Spinal cord (tissue), 10 donors: ENCODE measurements at places on chromosomes 5 and 9. TPM values are rescaled to one million over a fixed set of nuclear protein-coding genes. Genes with fewer than 3 reads are reported as not detected.

DNA sequence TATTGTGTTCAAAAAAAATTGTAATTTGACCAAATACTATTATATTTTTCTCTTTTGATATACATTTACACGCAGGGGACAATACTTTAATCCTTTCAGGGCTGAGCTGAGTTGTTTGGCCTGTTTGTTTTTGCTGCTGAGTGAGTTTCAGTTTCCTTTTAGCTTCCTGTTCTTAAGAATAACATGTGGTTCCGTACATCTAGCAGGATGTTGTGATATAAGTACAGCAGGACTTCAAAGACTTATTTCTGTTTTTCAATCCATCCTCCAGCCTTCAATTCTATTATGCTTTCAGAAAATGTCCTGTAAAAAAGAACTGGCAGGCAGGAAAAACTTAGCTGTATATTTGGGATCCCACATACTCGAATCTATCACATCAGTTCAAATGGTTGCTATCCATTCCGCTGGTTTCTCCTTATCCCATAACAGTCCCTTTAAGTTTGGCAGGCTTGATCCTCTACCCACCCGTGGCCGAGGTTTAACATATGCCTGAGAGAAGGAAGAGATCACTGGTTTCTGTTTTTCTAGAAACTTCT, 1037.3 kb upstream of the ACO1 start:
- peak overlapping the region; percentile 47 for H3K27ac ChIP-seq
- H3K27me3 ChIP-seq = no peaks in the 10 kb centered on the region
- DNase-seq = no peak
- H3K36me3 ChIP-seq = no peaks in the 10 kb centered on the region

GRCh38 chr5:61603211-61603908, 271.3 kb downstream of the ZSWIM6 start:
- H3K4me3 ChIP-seq = no peak overlapping the region
- no peak overlapping the region for H3K27ac ChIP-seq
- DNase-seq = peak; percentile 83
- peaks cover 26% of the 10 kb centered on the region for H3K4me1 ChIP-seq
- no peaks in the 10 kb centered on the region for H3K36me3 ChIP-seq
- no peaks in the 10 kb centered on the region for H3K27me3 ChIP-seq

GRCh38 chr9:129012343-129012742, 15.8 kb downstream of the SH3GLB2 start:
- no peak overlapping the region for H3K27ac ChIP-seq
- H3K36me3 ChIP-seq = peaks cover 90% of the 10 kb centered on the region
- no peak for DNase-seq
- no peak overlapping the region for H3K4me3 ChIP-seq
- peaks cover under 1% of the 10 kb centered on the region for H3K4me1 ChIP-seq

DNA sequence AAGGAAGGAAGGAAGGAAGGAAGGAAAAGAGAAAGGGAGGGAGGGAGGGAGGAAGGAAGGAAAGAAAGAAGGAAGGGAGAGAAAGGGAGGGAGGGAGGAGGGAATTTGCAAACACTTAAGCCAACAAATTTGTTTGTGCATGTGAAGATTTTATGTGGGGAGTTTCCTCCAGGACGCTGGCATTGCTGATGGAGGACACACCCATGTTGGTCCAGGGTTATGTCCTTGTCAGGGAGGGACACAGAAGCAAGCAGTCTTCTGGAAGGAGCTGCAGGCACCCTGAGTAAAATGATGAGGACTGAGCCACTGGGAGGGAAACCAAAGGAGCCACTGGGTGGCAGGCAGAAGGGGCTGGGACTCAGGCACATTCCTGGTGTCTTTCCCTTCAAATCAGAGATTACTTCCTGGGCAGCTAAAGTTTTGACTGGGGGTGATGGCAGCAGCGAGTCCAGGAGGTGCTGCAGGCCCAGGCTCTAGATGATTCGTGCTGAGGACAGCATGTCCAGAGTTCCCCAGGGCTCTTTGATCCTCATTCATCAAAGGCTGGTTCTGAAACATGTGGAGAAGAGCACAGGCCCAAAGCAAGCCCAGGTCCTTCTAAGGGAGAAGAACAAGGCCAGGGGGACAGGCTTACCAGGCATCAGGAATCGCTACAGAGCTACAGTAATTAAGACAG, 109.2 kb downstream of the PAX5 start:
- no peaks in the 10 kb centered on the region for H3K4me1 ChIP-seq
- DNase-seq = no peak
- no peaks in the 10 kb centered on the region for H3K36me3 ChIP-seq
- no peak overlapping the region for H3K4me3 ChIP-seq

- no peaks in the 10 kb centered on the region for H3K27me3 ChIP-seq
- H3K4me3 ChIP-seq = no peak overlapping the region
- no peak for DNase-seq
- no peak overlapping the region for H3K27ac ChIP-seq
Measured at GRCh38 chr9:105850852-105851500, 156.6 kb downstream of the TMEM38B start.

- H3K4me1 ChIP-seq = no peaks in the 10 kb centered on the region
- no peaks in the 10 kb centered on the region for H3K27me3 ChIP-seq
- H3K36me3 ChIP-seq = peaks cover 2% of the 10 kb centered on the region
- no peak for DNase-seq
- H3K4me3 ChIP-seq = no peak overlapping the region
- H3K27ac ChIP-seq = no peak overlapping the region
Measured at GRCh38 chr9:14746626-14747025, 24.1 kb upstream of the CER1 start.

DNA sequence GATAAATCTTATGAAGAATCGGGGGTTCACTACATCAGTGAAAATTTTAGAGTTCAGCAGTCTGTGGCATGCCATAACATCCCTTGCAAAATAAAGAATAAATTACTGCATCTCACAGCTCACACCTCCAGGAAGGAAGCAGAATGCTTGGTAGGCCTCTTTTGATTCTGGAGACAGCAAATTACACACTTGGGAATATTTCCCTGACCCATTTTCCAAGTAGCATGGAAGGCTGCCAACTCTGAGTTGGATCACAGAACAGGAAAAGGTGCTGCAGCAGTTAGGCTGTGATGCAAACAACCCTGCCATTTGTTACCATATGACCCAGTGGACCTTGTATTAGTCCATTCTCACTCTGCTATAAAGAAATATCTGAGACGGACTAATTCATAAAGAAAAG, 293.5 kb downstream of the ASTN2 start:
- no peak overlapping the region for H3K27ac ChIP-seq
- H3K36me3 ChIP-seq = no peaks in the 10 kb centered on the region
- no peaks in the 10 kb centered on the region for H3K4me1 ChIP-seq
- no peak overlapping the region for H3K4me3 ChIP-seq
- no peak for DNase-seq

- no peaks in the 10 kb centered on the region for H3K4me1 ChIP-seq
- no peaks in the 10 kb centered on the region for H3K27me3 ChIP-seq
- no peak for DNase-seq
- no peak overlapping the region for H3K4me3 ChIP-seq
- H3K36me3 ChIP-seq = no peaks in the 10 kb centered on the region
Measured at GRCh38 chr5:162052676-162053075, 14.9 kb upstream of the GABRG2 start.

DNA sequence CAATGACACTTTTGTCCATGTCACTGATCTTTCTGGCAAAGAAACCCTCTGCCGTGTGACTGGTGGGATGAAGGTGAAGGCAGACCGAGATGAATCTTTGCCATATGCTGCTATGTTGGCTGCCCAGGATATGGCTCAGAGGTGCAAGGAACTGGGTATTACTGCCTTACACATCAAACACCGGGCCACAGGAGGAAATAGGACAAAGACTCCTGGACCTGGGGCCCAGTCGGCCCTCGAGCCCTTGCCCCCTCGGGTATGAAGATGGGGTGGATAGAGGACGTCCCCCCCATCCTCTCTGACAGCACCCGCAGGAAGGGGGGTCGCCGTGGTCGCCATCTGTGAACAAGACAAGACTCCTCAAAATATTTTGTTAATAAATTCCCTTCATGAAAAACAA, 12.0 kb downstream of the SEMA6A start:
- peak overlapping the region; percentile 2 for H3K27ac ChIP-seq
- H3K27me3 ChIP-seq = no peaks in the 10 kb centered on the region
- peaks cover 24% of the 10 kb centered on the region for H3K4me1 ChIP-seq
- H3K4me3 ChIP-seq = no peak overlapping the region

- no peak overlapping the region for H3K4me3 ChIP-seq
- DNase-seq = no peak
- H3K27ac ChIP-seq = no peak overlapping the region
- H3K4me1 ChIP-seq = peaks cover 7% of the 10 kb centered on the region
Measured at GRCh38 chr5:160042671-160043070, 33.7 kb downstream of the TTC1 start.

- H3K27ac ChIP-seq = no peak overlapping the region
- no peaks in the 10 kb centered on the region for H3K36me3 ChIP-seq
- no peak for DNase-seq
- H3K4me3 ChIP-seq = no peak overlapping the region
Measured at GRCh38 chr5:180216646-180217171, 7.7 kb upstream of the RASGEF1C start.

DNA sequence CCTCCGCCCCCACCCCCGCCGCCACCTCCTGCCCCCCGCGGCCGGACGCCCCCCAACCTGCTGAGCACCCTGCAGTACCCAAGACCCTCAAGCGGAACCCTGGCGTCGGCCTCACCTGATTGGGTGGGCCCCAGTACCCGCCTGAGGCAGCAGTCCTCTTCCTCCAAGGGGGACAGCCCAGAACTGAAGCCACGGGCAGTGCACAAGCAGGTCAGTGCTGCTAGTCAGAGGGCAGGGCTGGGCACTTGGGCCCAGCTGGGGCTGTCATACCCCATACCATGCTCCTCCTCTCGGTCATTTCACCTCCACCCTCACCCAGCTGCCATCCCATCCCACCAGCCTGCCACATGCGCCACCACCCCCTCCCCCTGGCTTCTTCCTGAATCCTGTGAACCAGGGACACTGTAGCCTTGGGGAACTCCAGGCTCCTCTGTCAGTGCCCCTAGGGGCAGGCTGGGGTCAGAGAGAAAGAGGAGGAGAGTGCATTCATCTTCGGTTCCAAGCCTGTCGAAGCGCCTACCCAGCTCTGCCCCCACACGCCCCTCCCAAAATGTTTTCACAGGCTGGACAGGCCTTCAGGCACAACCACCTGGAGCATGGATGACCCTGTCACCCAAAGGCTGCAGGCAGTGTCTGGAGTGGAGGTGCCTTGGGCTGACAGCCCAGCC, 122.0 kb downstream of the DAB2IP start:
- no peaks in the 10 kb centered on the region for H3K27me3 ChIP-seq
- H3K4me3 ChIP-seq = no peak overlapping the region
- H3K4me1 ChIP-seq = peaks cover 45% of the 10 kb centered on the region
- H3K36me3 ChIP-seq = peaks cover 85% of the 10 kb centered on the region
- no peak for DNase-seq

- peaks cover under 1% of the 10 kb centered on the region for H3K4me1 ChIP-seq
- H3K27ac ChIP-seq = no peak overlapping the region
- no peaks in the 10 kb centered on the region for H3K27me3 ChIP-seq
- no peak overlapping the region for H3K4me3 ChIP-seq
- no peak for DNase-seq
Measured at GRCh38 chr9:91415290-91415689, 8.3 kb downstream of the NFIL3 start.

DNA sequence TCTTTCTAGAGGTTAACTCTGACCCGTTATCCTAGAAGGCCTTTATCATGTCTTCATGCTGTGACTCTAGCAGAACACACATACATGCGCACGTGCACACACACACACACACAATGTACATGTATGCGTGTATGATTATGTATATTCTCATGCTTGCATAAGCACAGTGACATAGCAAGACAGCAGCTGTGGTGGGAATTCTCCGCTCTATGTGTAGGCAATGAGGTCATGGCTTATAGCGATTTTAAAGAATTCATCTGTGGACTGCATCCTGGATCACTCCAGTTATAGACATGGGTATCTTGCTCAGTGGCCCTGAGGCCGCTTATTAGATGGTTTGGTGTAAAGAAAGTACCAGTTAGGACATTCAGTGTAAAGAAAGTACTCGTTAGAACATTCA, 106.2 kb downstream of the FBXL7 start:
- peaks cover 9% of the 10 kb centered on the region for H3K4me1 ChIP-seq
- DNase-seq = no peak
- H3K4me3 ChIP-seq = no peak overlapping the region
- peak overlapping the region; percentile 21 for H3K27ac ChIP-seq
- H3K36me3 ChIP-seq = no peaks in the 10 kb centered on the region

- peaks cover 56% of the 10 kb centered on the region for H3K4me1 ChIP-seq
- DNase-seq = peak; percentile 63
- no peaks in the 10 kb centered on the region for H3K27me3 ChIP-seq
- no peak overlapping the region for H3K4me3 ChIP-seq
- H3K27ac ChIP-seq = no peak overlapping the region
- H3K36me3 ChIP-seq = no peaks in the 10 kb centered on the region
Measured at GRCh38 chr9:128409978-128410377, 10.7 kb upstream of the CERCAM start.

- peaks cover 6% of the 10 kb centered on the region for H3K36me3 ChIP-seq
- H3K4me1 ChIP-seq = peaks cover 47% of the 10 kb centered on the region
- peak; percentile 94 for DNase-seq
- H3K4me3 ChIP-seq = no peak overlapping the region
Measured at GRCh38 chr5:140244525-140245025, 58.3 kb downstream of the PFDN1 start.

The STK32A gene
- 36.3 TPM for total RNA-seq

The DMRTA1 gene
- 0.99 TPM for total RNA-seq

The NXNL2 gene
- total RNA-seq = 1.8 TPM

The SLC25A48 gene
- 6.8 TPM for total RNA-seq

The VDAC1 gene
- total RNA-seq = 211 TPM

The PRKACG gene
- total RNA-seq = not detected

The SPATA31E1 gene
- total RNA-seq = 0.06 TPM

The KIAA0825 gene
- total RNA-seq = 20.9 TPM

The FCN2 gene
- total RNA-seq = not detected
